ENCODE measurements at places on chromosomes 16 and 17.

GRCh38 chr17:3524024-3524423 is 33.6 kb downstream of the TRPV3 start:
- DNase-seq, result no peak

DNA sequence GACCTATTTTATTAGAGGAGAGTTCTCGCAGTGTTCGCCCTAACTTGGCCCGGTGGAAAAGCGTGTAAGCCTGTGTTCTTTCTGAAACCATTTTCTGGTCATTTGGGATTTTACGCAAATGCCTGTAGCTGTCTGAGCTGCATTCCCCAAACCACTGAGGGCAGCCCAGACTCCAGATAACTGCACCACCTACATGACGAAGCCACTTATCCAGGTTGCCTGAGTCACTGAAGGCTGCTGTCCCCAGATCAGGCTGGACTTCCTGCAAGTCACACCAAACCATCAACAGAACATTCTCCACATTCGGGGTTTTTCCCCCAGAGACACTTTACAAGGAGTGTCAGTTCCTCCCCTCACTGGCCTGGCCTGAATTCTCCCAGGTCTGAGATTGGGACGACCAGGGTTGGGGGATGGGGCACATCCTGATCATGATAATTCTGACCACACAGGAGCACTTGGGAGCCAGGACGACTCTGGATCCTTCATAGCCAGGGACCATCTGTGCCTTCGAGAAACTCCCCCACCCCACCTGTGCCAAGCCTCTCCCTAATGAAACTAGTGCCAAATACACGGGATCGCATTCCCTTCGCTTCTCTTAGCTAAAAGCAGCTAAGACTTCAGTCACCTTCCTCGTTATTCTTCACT is 2.3 kb downstream of the RPRML start:
- no peak for DNase-seq

DNA sequence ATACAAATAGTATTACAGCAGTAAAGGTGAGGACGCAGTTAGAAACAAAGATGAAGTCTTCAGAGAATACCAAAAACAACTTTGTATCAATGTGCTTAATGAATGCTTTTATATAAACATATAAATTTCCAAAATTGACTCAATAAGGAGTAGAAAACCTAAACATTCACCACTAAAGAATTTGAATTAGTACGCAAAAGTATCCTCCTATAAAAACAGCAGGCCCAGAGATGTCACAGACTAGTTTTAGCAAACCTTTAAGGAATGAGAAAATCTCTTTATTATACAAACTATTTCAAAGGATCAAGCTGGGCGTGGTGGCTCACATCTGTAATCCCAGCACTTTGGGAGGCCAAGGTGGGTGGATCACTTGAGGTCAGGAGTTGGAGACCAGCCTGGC is 86.2 kb downstream of the OR1D5 start:
- peak; percentile 18 for DNase-seq

- DNase-seq, result no peak
Observed at GRCh38 chr17:79218825-79219200, 144.2 kb downstream of the ENGASE start.

- no peak for DNase-seq
Observed at GRCh38 chr17:61299517-61300513, 99.8 kb upstream of the TBX2 start.

GRCh38 chr17:53470626-53471025 is 352.1 kb upstream of the KIF2B start:
- no peak for DNase-seq

GRCh38 chr17:72361892-72362291 is 241.1 kb downstream of the SOX9 start:
- DNase-seq, result peak; percentile 18

DNA sequence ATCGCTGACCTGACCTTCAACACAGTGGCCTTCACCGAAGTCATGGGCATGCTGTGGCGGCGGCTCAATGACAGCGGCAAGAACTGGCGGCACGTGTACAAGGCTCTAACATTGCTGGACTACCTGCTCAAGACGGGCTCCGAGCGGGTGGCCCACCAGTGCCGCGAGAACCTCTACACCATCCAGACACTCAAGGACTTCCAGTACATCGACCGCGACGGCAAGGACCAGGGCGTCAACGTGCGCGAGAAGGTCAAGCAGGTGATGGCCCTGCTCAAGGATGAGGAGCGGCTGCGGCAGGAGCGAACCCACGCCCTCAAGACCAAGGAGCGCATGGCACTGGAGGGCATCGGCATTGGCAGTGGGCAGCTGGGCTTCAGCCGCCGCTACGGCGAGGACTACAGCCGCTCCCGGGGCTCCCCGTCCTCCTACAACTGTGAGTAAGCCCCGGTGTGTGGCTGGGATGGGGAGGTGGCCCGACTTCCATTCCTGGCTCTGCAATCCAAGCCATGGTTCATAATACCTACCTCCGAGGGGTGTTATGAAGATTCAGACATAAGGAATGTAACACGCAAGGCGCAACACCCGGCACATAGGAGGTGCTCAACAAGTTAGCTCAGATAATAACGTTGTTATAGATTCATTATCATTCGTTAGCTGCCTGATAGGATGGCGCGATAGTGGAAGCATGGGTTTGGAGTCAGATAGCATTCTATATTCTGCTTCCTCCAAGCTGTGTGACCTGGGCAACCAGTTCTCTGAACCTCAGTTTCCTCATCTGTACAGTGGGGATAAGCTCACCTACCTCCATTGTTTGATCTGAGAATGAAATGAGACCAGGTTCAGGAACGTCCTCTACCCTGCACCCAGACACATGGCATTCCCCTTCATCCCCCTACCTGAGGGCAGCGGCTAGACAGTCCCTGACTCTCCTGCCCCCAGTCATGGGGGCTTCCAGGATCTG is 4.4 kb downstream of the EPN3 start:
- no peak for DNase-seq

GRCh38 chr17:7216242-7217112 is 3.2 kb downstream of the DLG4 start:
- no peak for DNase-seq

DNA sequence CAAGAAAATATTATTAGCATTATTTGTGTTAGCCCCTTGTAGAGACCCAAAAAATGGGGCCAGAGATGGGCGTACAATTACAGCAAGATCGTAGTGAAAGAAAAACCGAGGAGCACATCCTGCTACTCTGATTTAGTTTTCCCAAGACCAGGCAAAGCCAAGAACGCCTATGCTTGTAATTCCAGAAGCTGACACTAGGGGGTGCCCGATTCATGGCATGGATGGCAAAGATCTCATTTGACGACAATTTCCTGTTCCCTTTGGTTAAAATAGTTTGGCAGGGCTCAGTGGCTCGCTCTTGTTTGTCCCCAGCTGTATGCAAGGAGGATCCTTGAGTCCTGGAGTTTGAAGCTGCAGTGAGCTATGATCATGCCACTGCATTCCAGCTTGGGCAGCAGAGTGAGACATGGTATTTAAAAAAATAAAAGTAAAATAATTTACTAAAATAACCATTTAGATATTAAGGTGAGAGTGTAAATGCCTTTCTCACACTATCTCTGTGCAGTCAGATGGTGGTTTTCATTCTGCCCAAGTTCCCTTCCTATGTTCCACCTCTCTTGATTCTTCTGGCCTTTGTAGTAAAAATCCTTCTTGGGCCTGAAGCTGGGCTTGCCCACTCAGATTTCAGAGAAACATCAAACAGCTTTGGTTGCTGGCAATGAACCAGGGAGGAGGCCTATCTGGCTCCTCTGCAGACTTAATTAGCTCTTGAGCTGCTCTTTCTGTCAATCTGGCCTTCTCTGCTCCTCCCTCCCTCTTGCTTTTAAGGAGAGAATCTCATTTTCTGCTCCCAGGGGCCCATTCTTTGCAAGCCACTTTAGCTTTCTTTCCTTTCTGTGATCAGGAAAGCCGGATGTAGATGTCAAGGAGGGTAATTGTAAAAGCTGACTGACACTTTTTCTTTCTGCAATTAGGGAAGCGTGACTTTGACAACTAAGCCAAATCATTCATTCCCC is 31.2 kb downstream of the TMEM238L start:
- no peak for DNase-seq

DNA sequence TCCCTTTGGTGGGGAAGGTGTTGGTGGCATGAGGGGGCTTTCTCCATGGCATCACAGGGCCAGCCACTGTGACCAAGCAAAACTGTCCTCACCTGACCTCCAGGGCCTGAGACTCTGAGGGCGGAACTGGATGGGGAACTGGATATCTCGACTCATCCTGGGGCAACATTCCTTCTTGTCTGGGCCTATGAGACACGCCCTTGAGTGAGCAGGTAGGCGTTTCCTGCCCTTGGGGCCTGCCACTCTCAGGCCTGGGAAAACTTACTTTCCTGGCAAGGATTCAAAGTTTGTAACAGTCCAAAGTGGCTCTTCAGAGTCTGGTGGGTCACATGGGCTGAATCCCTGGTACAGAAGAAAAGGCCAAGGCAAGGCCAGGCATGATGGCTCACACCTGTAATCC is 9.6 kb downstream of the MT1X start:
- DNase-seq, result no peak

- DNase-seq, result no peak
Observed at GRCh38 chr16:53666786-53667415, 36.8 kb downstream of the RPGRIP1L start.

DNA sequence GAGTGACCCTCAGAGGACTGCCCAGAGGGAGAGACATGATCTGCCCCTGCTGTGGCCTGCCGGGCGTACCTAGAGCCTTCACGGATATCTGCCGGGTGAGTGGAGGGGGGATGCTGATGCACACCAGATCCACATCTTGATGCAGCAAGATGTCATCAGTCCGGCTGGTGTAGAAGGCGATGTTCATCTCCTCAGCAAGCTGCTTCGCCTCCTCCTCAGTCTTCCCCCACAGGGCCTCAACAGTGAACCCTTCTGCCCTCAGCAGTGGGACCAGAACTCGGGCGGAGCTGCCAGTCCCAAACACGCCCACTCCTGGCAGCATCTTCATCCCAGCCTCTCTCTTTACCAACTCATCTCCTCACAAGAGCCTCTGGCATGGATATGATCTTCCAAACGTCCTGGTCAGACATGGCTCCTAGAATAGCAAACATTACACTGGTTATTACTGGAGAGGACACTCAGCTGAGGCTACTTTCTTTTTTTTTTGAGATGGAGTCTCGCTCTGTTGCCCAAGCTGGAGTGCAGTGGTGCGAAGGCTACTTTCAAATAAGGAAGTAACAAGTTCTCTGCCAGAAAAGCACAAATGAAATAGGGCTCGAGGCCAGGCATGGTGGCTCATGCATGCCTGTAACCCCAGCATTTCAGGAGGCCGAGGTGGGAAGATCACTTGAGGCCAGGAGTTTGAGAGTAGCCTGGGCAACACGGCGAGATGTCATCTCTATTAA is 18.9 kb downstream of the C16orf86 start:
- no peak for DNase-seq

GRCh38 chr16:85213926-85214675 is 101.8 kb upstream of the CIBAR2 start:
- DNase-seq, result no peak

GRCh38 chr16:28058839-28059589 is 4.5 kb downstream of the GSG1L start:
- no peak for DNase-seq

- DNase-seq, result no peak
Observed at GRCh38 chr17:20966870-20967269, 75.9 kb downstream of the USP22 start.

GRCh38 chr16:67951485-67951884 is 7.6 kb upstream of the LCAT start:
- DNase-seq, result no peak

GRCh38 chr17:56908001-56908542 is 5.8 kb downstream of the TRIM25 start:
- DNase-seq, result no peak

- no peak for DNase-seq
Observed at GRCh38 chr17:83156408-83156807, 77.0 kb downstream of the METRNL start.

- no peak for DNase-seq
Observed at GRCh38 chr16:11389083-11389482, 43.8 kb downstream of the RMI2 start.

- DNase-seq, result no peak
Observed at GRCh38 chr16:85144026-85144915, 32.0 kb upstream of the CIBAR2 start.

- DNase-seq, result peak; percentile 13
Observed at GRCh38 chr17:35700150-35700549, 31.3 kb upstream of the RASL10B start.

DNA sequence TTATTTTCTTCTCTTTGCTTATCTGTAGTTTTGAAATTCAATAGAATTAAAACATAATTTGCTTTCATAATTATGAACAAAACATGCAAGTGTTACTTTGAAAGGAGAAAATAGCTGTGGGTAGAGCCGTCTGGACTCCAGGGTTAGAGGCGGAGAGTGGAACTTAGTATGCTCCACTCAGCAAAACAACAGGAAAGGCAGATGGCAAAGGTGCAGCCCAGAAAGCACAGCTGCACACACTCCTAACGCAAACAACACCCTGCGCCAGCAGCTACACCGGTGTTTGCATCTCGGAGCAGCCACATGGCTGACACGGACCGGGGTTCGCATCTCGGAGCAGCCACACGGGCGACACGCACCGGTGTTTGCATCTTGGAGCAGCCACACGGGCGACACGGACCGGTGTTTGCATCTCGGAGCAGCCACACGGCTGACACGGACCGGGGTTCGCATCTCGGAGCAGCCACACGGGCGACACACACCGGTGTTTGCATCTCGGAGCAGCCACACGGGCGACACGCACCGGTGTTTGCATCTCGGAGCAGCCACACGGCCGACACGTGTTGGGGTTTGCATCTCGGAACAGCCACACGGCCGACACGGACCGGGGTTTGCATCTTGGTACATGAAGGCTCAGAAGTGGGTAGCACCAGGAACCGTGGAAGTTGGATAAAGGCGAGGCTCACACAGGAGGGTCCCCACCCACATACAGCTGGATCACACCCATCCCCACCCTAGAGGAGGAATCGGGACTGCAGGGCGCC is 12.2 kb upstream of the CAPN15 start:
- no peak for DNase-seq

DNA sequence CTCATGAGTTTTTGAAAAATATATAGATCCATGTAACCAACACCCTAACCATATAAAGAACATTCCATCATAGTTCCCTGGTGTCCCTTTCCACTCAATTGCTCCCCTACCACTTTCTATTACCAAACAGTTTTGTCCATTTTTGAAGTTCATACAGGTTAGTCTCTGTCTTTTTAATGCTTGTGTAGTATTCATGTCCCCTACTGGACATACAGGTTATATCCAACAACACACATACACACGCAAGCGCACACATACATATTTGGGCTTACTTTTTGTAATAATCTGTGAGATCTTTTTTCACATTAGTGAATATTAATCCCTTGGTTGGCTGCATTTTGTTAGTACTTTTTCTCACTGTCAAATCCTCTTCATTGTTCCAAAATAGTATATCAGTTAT is 6.4 kb downstream of the CRYBA1 start:
- DNase-seq, result no peak

GRCh38 chr17:10526517-10526916 is 8.2 kb upstream of the MYH1 start:
- DNase-seq, result no peak

- peak; percentile 47 for DNase-seq
Observed at GRCh38 chr16:2388875-2389433, 40.3 kb upstream of the CCNF start.

DNA sequence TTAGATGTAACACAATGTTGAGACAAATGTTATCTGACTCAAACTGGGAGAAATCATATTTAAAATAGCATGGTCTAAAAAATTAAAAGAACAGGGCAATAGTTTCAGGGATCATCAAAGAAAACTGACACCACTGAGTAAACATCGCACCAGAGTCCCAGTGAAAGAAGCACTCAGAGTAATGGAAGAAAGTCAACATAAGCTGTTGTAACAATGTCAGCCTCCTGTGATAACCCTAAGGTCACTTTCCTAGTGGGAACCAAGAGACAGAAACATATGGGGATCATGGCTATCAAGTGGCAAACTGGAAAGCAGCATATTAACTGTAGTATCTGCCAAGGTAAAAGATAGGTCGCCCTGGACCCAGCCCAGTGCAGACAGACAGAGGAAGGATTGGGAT is 160.8 kb downstream of the CA10 start:
- no peak for DNase-seq
